Activated gamma-delta T cell treated with anti-CD3 and anti-CD28 coated beads, Interleukin-2, amount 50 U/mL, for 16 hours (primary cell): ENCODE measurements at places on chromosomes 6 and 20.

DNA sequence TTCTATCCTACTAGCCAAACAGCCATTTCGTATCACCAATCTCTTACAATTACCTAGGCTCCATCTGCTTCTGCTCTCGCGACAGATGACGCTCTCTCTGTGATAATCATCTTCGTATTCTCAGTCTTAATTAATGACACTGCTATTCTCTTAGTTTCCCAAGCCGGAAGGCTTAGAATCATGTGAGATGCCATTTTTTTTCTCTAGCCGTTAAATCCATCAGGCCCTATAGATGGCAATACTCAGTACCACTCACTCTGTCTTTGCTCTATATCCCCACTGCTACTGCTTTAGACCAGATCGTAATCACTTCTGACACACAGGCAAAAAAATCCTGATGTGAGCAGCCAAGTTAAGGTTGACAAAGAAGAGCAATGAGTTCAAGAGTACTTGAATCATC is 2.1 kb upstream of the THEMIS start:
- no peak for DNase-seq

- no peak for DNase-seq
Measured at GRCh38 chr6:149450679-149451375, 34.0 kb downstream of the ZC3H12D start.

GRCh38 chr6:165760803-165761185 is 97.8 kb upstream of the PDE10A start:
- DNase-seq = no peak

- no peak for DNase-seq
Measured at GRCh38 chr6:113888493-113888892, 31.3 kb downstream of the MARCKS start.

GRCh38 chr6:81145506-81145905 is 607.0 kb downstream of the TENT5A start:
- no peak for DNase-seq

GRCh38 chr6:149045404-149045803 is 272.1 kb upstream of the TAB2 start:
- no peak for DNase-seq

DNA sequence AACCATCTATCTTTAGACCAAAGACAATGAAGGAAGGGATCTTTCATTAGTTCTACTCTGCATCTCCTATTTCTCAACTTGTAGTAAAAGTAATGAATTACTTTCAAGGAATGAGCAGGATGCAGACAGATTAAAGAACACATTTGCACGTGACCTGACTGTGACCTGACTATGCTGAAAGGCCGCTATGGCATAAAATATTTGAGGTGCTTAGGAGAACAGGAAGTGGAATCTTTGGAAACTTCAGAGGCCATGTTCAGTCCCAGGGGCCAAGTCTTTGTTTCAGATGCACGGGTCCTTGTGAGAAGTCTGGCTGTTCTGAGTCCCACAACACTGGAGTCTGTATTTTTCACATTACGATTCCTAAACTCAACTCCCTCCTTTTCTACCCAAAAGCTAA is 41.0 kb downstream of the NINL start:
- DNase-seq = no peak

DNA sequence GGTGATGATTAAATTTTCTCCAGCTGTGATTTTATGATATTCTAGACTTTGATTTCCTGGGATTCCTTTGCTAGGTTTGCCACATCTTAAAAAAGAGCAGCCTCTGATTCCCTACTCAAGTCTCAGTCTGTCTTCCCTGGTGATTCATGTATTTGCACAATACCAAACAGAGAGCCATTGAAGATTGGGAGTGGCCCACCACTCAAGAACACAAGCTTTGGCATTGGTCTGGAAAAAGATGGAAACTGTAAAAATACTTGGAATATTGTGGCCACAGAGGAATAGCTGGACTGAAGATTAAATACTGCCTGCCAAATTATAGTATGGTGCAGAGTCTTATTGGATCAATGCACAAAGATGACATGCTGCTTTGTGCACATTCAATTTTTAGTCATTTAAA is 32.9 kb downstream of the PTCHD4 start:
- DNase-seq = no peak

- DNase-seq = no peak
Measured at GRCh38 chr6:45681860-45682511, 304.3 kb upstream of the SUPT3H start.

GRCh38 chr6:24822696-24823095 is 24.0 kb upstream of the ARMH2 start:
- no peak for DNase-seq

GRCh38 chr6:141848029-141848890 is 284.5 kb upstream of the GJE1 start:
- DNase-seq = no peak

- DNase-seq = no peak
Measured at GRCh38 chr6:160972111-160972510, 19.5 kb upstream of the MAP3K4 start.

GRCh38 chr20:1950836-1951235 is 43.0 kb downstream of the PDYN start:
- no peak for DNase-seq

- no peak for DNase-seq
Measured at GRCh38 chr20:32963176-32963575, 41.1 kb downstream of the SUN5 start.

- no peak for DNase-seq
Measured at GRCh38 chr6:166286839-166287271, 21.3 kb downstream of the PRR18 start.

- DNase-seq = no peak
Measured at GRCh38 chr6:7166410-7167293, 58.9 kb downstream of the RREB1 start.

DNA sequence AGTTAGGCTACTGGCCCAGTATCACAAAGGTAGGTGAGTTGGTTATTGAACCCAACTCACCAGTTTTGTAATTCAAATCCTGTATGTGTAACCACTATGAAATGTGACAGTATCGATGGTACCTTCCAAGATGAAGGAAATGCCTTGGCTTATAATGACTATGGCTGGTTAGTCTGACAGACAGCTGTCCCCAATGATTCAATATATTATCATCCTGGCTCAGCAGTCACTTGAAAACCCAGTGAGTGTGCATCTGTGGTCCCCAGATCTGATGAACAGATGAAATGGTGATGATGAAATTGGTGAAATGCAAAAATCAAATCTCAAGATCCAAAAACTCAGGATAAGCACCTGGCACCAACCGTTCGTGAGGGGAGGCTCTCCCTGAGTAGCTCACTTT is 54.8 kb downstream of the TNFRSF21 start:
- no peak for DNase-seq

- no peak for DNase-seq
Measured at GRCh38 chr6:5290500-5290899, 29.2 kb downstream of the FARS2 start.

GRCh38 chr6:10875026-10875425 is 6.8 kb downstream of the GCM2 start:
- DNase-seq = no peak

DNA sequence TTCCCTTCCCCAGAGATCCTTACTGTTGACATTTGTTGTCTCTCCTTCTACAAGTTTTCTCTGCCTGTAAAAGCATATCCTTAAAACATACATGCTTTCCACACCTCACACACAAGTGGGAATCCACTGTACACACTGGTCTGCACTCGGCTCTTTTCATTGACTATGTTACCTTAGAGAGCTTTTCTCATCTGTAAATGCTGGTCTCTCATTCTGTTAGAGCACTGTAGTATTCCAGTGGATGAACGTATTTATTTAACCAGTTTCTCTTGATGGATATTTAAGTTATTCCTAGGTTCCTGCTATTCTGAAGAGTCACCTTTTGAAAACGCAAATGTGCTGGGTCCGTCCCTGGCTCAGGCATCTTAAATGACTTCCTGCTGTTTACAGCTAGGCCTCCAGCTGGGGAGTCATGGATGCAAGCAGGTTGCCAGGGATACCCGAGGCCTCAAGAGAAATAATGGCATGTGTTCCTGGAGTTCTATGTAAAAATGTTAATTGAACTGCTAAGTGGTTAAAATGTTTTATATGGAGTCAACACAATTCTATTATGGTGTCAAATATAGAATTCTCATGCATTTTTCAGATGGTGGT is 61.1 kb upstream of the TGM3 start:
- no peak for DNase-seq

- DNase-seq = no peak
Measured at GRCh38 chr20:10922941-10923340, 249.1 kb upstream of the JAG1 start.

DNA sequence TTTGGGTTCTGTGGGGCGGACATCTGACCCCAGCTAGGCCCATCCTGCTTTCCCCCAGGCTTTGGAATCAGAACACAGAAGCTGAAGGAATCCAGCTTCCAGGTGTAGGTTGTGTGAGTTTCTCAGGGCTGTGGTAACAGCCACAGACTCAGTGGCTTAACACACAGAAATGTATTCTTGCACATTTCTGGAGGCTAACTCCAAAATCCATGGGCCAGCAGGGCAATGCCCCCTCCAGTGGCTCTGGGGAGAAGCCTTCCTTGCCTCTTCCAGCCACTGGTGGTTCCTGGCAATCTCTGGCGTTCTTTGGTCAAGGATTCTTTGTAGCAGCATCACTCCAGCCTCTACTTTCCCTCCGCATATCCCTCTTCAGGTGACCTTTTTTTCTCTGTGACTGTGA is 1.3 kb upstream of the EMILIN3 start:
- no peak for DNase-seq

- DNase-seq = no peak
Measured at GRCh38 chr6:129695373-129696027, 14.5 kb downstream of the ARHGAP18 start.

GRCh38 chr6:134647861-134648260 is 302.0 kb downstream of the ALDH8A1 start:
- DNase-seq = no peak

DNA sequence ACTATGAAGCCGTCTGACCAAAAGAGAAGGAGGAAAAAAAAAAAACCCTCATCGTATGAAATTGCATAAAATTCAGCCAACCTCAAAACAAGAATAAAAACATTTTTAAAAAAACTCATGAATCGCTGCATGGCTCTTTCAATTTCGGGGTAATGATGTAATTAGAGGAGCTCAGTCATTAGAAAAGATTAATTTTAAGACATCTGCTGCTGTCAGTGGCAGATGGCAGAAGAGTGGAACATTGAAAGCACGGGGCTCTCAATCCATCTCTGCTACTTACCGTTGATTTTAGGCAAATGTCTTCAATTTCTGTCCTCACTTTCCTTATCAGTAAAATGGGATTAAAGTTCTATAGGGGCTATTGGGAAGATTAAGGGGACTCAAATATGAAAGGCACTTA is 79.1 kb downstream of the EYA2 start:
- DNase-seq = no peak

DNA sequence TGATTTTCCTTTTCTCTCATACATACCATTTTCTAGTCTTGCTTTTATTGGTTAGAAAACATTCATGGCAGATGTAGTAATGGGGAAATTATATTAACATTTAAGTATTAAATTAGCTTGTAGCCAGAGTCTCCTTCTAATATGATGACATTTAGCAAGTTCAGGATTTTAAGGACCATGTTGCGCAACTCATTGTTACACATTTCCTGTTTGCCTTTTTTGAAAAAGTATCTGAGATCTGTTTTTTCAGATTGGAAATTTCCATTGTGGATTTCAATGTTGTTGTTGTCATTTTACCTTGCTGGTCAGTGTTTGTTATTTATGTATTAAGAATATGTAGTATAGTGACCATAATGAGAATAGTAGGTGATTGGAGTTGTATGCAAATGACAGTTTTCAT is 38.7 kb downstream of the CDKAL1 start:
- DNase-seq = no peak

- no peak for DNase-seq
Measured at GRCh38 chr6:17771609-17772008, 64.9 kb upstream of the NUP153 start.

DNA sequence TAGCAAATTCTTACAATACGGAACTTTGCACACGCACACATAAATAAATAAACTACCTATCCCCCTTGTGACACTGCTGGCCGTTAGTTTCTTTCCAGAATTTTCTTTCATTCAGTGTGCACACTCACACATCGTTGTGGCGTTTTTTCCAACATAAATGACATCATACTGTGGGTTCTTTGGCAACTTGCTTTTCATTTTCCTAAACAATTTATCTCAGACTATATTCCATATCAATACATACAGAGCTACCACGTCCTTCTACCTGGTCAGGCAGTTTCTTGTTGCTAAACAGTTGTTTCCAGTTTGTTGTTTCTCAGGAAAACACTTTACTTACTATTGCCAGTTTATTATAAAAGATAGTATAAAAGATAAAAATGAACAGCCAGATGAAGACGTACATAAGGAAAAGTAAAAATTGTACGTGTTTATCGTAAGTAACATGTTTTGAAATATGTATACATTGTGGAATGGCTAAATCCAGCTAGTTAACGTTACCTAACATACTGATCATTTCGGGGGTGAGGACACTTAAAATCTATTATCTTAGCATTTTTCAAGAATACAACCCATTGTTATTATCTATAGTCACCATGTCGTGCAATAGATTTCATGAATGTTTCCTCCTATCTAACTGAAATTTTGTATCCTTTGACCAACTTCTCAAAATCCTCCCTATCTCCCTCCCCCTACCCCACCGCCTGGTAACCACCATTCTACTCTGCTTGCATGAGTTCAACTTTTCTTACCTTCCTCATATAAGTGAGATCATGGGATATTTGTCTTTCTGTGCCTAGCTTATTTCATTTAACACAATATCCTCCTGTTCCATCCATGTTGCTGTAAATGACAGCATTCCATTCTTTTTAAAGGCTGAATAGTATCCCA is 1.2 kb upstream of the TP53RK start:
- no peak for DNase-seq

GRCh38 chr20:60502881-60503280 is 544.7 kb downstream of the CDH26 start:
- DNase-seq = no peak

DNA sequence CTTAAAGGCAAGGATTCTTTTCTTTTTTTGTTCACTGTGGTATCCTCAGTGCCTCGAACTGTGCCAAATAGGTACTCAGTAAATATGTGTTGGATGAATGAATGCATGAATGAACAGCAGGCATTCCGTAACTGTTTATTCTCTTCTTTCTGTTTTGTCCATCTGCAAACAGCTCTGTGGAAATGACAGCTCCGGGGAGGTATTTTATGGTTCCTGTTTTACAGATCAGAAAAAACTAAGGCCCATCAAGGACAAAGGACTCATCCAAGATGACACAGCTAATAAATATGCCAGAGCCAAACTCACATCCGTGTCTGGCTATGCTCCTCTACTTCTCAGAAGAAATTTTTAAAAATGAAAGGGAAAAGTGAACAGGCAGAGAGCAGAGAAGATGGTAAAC is 21.0 kb downstream of the JPH2 start:
- no peak for DNase-seq

GRCh38 chr6:136347847-136348246 is 58.2 kb upstream of the BCLAF1 start:
- no peak for DNase-seq

DNA sequence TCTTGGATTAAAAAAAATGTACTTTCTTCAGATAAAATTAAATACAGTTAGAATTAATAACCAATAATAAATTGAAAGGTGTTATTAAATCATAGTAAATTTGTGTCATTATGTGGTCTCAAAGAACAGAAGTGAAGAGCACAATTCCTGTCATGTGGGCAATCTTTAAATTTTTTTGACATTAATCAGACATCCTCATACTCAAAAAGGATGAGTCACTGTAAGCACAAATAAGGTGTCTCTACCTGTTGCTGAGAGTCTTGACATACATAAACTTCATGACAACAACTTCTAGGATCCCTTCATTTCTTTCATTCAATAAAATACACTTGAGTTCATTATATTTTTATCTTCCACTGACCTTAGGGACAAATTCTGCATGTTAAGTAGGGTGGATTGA is 76.1 kb downstream of the SLC22A3 start:
- DNase-seq = no peak
